Right forelimb (tissue), 1 donor: ENCODE measurements at places on chromosomes 3 and 15.

GRCh38 chr3:42979044-42979972 lies at the start of gene GASK1A:
Gene GASK1A, plus strand, starts transcription at chr3:42979311. Its CDS starts 332 bp downstream, at chr3:42979643.
- peak; percentile 83 for DNase-seq

DNA sequence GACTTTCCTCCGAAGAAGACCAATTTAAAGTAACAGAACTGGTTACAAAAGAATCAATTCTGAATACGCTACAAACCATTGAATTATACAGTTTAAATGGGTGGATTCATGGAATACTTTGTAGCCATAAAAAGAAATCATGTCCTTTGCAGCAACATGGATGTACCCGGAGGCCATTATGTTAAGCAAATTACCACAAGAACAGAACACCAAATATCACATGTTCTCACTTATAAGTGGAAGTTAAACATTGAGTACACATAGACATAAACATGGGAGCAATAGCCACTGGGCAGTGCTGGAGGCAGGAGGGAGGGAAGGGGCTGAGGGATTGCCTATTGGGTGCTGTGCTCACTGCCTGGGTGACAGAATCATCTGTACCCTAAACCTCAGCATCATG lies 61.3 kb downstream of the EDEM1 start:
- DNase-seq: no peak

DNA sequence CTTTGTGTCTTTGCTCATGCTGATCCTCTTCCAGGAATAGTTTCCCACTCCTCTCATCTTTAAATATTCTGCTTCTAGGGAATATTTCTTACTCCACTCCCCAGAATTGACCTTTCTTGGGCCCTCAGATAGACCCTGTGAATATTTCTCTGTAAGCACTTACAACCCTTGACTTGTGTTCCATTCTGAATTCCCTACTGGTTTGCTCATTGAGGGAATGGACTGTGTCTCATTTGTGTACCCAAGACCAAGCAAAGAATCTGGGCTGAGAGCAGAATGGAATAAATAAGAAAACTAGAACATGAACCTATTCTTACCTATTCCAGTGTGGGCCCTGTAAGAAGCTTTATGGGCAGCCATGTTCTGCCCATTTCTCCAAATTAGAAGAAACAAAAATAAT lies 72.7 kb upstream of the TSPAN3 start:
- no peak for DNase-seq

DNA sequence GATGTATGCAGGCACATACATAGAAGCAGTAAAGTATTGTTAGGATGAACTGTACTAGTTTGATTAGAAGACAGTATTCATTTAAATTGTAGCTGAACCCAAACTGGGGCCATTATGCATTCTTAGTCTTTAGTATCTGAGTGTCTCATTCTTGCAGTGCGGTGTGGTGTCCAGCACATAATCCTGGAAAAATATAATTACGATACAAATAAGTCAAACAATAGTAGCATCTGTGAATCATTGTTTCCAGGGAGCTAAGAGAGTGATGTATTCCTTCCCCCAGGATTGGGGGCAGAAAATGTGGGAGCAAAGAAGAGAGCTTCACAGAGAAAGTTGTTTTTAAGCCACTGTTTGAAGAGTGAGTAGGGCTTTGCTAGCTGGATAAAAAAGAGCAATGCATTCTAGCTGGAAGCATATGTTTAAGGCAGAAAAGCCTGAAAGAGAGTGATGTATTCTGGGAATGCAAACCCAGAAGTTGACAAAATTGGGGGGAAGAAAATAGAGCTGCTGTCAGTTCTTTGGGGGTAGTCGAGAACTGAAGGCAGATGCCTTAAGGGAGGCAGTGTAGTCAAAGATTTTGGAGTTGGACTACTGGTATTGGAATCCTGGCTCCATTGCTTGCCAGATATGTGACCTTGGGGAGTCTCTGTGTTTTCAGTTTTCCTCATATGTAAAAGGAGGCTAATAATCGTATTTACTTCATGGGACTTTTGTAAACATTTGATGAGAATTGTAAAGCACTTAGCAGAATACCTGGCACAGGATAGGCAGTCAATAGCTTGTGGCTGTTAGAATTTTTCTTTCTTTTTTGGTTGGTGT lies 14.1 kb downstream of the SLMAP start:
- no peak for DNase-seq

DNA sequence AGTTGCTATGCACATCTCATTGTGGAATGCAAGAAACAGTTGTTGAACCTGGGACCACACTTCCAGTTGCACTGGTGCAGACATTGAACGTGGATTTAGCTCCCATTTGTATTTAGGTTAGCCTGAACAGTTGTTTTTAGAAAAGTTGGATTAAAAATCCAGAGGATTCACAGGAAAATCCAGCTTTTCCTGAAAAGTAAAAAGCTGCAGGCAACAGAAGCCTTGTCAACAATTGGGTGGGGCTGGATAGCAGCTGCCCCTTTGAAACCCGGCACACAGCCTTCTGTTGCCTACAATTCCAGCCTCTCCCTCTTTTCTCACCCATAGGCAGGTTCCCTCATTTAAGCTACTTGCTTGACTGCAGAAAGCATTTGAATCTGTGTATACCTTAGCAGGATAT lies 165.3 kb upstream of the TBL1XR1 start:
- no peak for DNase-seq

GRCh38 chr15:94671858-94672532 lies 440.6 kb downstream of the MCTP2 start:
- no peak for DNase-seq

DNA sequence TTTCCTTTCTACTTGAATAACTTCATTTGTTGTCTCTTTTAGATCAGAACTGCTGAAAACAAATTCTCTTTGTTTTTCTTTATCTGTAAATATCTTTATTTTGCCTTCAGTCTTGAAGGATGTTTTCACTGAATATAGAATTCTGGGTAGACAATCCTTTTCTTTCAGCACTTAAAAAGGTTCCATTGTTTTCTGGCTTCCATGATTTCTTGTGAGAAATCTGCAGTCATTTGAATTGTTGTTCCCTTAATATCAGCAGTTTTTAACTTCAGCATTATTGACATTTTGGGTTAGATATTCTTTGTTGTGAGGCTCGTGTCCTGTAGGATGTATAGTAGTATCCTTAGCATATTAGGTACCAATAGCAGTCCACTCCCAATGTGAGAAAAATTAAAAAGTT lies 65.8 kb downstream of the SV2B start:
- no peak for DNase-seq
